Ureter (tissue), 1 donor: ENCODE measurements at places on chromosomes 11 and 22. TPM values are rescaled to one million over a fixed set of nuclear protein-coding genes. Genes with fewer than 3 reads are reported as not detected.

OR6T1 gene
- total RNA-seq = not detected

OR5M11 gene
- total RNA-seq = 0.89 TPM

SPDYC gene
- total RNA-seq = not detected

BATF2 gene
- total RNA-seq = 4.6 TPM

ARHGAP42 gene
- 32.6 TPM for total RNA-seq

CELF1 gene
- total RNA-seq = 149 TPM

TMEM179B gene
- total RNA-seq = 63.9 TPM

LINC01488 gene
- not detected for total RNA-seq

GAS2L1 gene
- total RNA-seq = 15.6 TPM

PRR14L gene
- total RNA-seq = 63.3 TPM

KRTAP5-1 gene
- total RNA-seq = not detected

FAM227A gene
- total RNA-seq = 6.1 TPM

NAA40 gene
- 26.4 TPM for total RNA-seq

SCARF2 gene
- total RNA-seq = 11.0 TPM

SLC22A6 gene
- total RNA-seq = not detected

E2F8 gene
- total RNA-seq = 3.0 TPM

MRGPRE gene
- total RNA-seq = 0.81 TPM

TIMP3 gene
- 279 TPM for total RNA-seq

GVQW3 gene
- total RNA-seq = 2.4 TPM

GLYAT gene
- not detected for total RNA-seq

DNAJB7 gene
- not detected for total RNA-seq

LRFN4 gene
- total RNA-seq = 18.3 TPM

RAB1B gene
- total RNA-seq = 157 TPM

POTEH gene
- total RNA-seq = not detected

TRIM21 gene
- 23.0 TPM for total RNA-seq

NFAM1 gene
- 1.3 TPM for total RNA-seq

LRRC4C gene
- total RNA-seq = 3.6 TPM

CRYBB2 gene
- total RNA-seq = 0.47 TPM

ZNF215 gene
- total RNA-seq = 9.6 TPM

UBQLNL gene
- total RNA-seq = 1.4 TPM

C1QTNF4 gene
- total RNA-seq = 1.4 TPM

OR8J3 gene
- total RNA-seq = not detected

PHETA2 gene
- total RNA-seq = 7.8 TPM

MMP12 gene
- total RNA-seq = not detected

MIOX gene
- not detected for total RNA-seq

MMP3 gene
- not detected for total RNA-seq

TESMIN gene
- 7.7 TPM for total RNA-seq

SYT9 gene
- total RNA-seq = 0.60 TPM

RIMBP3B gene
- total RNA-seq = not detected

OR52E8 gene
- total RNA-seq = not detected

ZNRD2 gene
- 50.3 TPM for total RNA-seq

EMID1 gene
- total RNA-seq = 2.4 TPM

OR4P4 gene
- not detected for total RNA-seq
